Karpas-422 (cell line): ENCODE measurements at places on chromosomes 1 and 21.

DNA sequence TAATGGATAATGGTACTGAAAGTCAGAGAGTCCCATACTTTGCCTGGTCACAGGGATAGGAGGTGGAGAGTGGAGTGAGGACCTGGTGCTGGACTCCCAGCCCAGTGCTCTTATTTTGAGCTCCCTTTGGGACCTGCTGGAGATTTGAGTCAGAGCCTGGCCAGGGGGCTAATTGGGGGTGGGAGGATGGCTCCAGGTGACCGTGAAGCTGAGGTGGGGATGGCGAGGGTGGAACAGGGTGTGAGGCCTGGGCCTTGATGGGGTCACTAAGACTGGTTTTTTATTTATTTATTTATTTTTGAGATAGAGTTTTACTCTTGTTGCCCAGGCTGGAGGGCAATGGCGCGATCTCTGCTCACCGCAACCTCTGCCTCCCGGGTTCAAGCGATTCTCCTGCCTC is 17.8 kb downstream of the AMPD2 start:
- DNase-seq, result no peak

DNA sequence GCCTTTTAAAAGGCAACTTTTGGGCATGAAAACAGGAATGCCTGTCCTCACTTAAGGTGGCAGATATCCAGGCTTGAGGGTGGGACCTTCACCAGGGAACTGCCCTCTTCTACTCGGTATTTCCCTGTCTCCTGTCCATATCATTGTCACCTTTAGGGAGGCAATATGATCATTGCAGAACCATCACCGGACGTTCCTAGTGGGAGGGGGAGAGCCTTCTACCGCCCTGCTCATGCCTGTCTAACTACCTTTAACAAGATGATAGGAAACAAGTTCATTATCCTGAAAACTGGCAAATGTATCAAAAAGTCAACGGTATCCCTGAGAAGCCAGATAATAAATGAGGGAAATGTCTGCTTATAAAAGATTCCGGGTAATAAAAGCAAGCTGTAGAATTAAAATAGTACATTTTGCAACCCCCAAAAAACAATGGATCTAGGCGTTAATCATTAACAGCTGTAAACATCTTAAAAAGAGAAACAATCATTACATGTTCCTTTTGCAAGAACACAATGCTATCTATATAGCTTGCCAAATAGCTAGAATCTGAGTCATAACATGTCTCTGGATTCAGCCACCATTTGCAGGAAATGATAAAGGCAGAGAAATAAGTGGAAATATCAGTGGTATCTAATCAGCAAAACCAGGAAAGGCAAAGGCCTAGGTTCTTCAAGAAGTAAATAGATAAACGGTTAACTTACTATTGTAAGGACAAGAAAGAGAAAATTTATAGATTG is 852.9 kb upstream of the ADGRL4 start:
- no peak for DNase-seq

DNA sequence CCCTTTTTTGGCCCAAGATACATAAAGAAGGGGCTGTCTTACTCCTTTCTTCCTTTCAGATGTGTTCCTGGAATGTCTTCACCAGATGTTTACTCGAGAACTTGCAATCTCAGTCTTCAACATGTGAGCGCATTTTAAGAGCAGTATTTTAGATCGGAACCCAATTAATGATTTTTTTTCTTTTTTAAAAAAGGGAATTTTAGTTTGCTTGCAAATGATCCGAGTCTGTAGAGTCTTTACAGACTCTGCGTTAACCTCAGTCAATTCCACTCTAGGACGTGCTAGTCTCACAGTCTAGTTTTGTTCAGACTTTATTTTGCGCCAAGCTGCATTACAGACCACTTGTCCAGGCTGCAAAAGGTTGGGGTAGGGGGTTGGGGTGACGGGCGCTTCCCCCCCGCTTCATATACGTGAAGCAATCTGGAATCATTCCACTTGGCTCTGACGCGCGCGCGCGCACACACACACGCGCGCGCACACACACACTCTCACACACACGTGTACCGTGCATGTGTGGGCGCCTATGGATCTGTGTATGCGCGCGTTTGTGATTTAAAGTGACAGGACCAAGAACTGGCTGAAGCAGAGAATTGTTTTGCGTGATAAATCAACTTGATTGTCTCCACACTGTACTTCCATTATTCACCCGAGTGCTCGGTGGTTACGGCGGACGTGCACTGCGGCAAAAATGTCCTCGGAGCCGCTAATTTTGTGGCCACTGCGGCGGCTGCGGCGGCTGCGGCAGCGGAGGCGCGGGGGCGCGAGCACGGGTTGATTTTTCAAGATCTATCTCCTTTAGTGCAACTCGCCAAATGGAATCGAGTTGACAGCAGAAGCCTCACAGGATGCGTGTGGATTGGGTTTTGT is 25.6 kb upstream of the NFIA start:
- peak; percentile 77 for DNase-seq

DNA sequence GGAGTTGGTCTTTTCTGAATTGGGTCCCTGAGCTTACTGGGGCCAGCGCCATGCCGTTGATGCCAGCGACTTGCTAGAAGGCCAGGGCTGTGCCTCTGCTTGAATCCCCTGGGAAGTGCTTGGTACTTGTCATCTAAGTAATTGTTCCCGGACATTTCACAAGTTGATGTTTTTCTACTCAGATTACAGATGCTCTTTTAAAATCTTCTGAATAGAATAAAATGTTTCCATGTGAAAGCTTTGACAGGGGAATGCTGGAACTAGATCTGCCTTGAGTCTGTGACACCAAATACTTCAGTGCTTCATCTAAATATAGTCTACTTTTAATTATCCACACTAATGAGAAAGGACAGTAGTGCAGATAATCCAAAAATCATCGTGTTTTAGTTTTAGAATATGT is 38.3 kb downstream of the PTGFRN start:
- DNase-seq, result no peak

- DNase-seq, result no peak
Observed at GRCh38 chr1:221149111-221149510, 269.9 kb downstream of the HLX start.

DNA sequence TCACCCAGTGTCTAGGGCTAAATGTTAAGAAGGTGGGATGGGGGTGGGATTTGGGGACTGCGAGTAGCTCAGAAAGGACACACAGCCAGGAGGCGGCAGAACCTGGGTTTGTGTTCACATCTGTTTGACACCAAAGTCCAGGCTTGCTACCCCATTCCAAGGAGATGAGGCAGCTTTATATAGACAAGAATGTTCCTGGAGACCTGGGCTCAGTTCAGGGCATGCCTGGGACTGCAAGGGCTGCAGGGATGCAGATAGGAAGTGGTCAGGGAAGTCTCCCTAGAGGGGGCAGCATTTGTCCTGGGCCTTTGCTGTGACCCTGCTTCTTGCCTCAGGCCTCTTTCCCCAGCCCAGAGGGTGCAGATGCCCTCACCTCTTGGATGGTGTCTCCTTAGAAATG is 16.3 kb downstream of the PADI3 start:
- DNase-seq, result no peak

GRCh38 chr1:32878637-32879041 is 7.7 kb upstream of the HPCA start:
- DNase-seq, result no peak

DNA sequence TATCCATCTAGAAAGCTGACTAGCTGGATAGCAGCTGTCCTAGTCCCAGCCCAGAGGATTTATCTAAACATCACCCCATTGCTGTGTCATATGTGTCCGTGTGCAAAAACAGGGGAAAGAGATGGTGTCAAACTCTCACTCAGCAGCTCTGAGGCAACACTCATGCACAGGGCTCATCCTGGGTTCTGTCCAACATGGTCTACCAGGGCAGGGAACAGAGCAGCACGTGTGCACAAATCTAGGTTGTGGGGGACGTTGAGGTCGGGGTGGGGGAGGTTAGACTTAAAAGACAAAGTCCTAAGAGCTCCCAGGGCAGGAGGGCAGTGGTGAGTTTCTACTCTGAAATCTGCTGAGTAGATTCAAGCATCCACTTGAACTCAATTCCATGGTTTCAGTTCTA is 16.2 kb downstream of the PI4KB start:
- no peak for DNase-seq

GRCh38 chr21:42083361-42083690 is 12.2 kb downstream of the UMODL1 start:
- DNase-seq, result no peak

- no peak for DNase-seq
Observed at GRCh38 chr1:113392541-113393128, 2.3 kb downstream of the MAGI3 start.

DNA sequence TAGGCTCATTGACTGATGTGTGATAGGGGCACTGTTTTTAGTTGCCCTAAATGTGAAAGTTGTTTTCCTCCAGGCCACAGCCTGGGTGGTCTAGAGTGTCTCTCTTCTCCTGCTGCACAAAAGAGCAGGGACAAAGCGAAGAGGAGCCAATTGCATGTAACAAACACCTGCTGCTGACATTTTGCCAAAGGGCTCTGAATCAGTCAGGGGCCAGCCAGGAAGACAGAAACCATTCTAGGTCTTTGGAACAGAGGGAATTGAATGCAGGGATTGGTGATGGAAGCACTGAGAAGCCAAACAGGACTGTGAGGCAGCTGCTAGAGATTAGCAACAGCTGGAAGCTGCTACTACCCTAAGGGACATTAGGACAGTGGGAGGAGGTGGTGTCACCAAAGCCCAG is 185.3 kb upstream of the POU3F1 start:
- DNase-seq, result no peak

DNA sequence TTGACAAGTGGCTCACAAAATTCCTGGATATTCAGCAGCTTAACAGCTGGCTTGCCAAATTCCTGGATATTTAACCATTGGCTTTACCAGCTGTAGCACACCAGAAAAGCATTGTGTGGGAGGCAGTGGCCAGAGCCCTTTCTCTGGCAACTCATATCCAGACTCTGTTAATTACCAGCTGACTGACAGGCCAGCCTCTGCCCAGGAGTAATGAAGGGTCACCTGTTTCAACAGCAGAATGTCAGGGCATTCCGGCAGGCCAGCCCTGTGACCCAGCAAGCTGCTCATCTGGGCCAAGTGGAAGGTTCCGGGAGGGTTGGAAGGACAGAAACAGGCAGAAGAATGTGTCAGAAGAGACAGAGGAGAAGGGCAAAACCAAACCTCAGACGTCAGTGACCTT is 35.2 kb upstream of the KIRREL1 start:
- no peak for DNase-seq

DNA sequence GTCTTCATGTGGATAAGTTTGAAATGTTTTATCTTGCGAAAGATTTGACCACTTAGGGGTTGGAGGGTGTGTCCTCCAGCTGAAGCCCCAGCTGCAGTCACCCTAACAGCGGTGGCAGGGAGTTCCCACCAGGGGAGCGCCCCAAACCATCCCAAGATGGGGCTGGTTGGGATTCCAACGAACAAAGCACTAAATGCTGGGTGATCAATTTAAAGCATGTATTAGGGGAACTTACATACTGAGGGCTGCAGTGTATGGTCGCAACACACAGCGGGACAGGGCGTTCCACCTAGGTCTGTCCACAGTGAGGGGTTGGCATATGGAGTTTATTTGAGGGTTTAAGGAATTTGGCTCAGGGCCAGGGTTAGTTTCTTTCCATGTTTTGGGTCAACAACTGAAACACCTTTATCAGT is 26.3 kb downstream of the SLC37A1 start:
- DNase-seq, result no peak

- DNase-seq, result no peak
Observed at GRCh38 chr1:234667600-234668576, 57.9 kb upstream of the IRF2BP2 start.

DNA sequence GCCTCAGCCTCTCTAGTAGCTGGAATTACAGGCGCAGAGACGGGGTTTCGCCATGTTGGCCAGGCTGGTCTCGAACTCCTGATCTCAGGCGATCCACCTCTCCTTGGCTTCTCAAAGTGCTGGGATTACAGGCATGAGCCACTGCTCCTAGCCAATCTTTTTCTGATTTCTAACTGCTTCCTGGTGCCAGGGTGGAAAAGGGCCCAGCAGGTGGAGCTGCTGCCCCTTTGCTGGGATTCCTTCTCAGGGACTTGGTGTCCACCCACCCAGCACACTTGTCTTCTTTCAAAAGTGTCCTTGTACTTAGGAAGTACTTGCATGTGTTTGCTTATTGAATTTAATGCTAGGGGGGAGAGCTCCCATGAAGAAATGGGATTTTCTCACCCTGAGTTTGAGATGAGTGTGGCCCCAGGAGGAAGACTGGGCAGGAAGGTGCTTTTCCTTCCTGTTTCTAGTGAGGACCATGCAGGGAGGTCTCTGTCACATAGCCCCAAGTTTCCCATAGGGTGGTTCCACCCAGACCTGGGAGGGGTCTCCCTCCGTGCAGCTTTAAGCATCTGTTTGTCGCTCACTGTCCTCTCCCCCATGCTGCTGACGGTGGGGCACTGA is 14.2 kb downstream of the UTP11 start:
- DNase-seq, result no peak

DNA sequence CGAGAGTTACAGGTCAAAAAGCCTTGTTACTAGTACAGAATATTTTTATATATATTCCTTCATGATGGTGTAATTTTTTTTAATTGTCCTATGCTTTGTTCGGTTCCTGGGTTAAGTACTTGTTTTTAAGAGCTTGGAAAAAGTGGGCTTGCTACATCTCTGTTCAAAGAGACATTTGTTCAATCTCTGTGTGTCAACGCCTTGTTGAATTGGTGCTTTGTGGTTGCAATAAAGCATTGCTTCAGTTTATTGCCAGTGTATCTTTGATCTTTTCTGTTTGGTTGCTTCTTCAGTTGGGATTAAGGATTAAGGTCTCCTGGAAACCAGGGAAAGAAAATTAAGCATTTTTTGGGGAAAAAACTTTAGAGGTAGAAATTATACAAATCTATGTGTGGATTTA is 47.7 kb upstream of the DNASE2B start:
- DNase-seq, result no peak

GRCh38 chr1:212167098-212167497 is 118.1 kb upstream of the PPP2R5A start:
- no peak for DNase-seq

GRCh38 chr1:110125810-110126209 is 13.6 kb downstream of the UBL4B start:
- DNase-seq, result no peak

- DNase-seq, result peak; percentile 95
Observed at GRCh38 chr1:206467915-206468314, 2.4 kb upstream of the IKBKE start.

GRCh38 chr1:116367256-116367945 is 5.6 kb upstream of the ATP1A1 start:
- DNase-seq, result peak; percentile 64

- DNase-seq, result no peak
Observed at GRCh38 chr1:160581961-160582360, 2.7 kb upstream of the CD84 start.

GRCh38 chr21:39634507-39634906 is 21.8 kb downstream of the B3GALT5 start:
- DNase-seq, result no peak

GRCh38 chr1:172764378-172764777 is 105.5 kb downstream of the FASLG start:
- DNase-seq, result no peak

- DNase-seq, result no peak
Observed at GRCh38 chr1:159687511-159687910, 26.9 kb downstream of the CRP start.
